NCI-H524 treated with DMSO at 0.1 percent for 48 hours (cell line): ENCODE measurements at places on chromosomes 6 and 20.

DNA sequence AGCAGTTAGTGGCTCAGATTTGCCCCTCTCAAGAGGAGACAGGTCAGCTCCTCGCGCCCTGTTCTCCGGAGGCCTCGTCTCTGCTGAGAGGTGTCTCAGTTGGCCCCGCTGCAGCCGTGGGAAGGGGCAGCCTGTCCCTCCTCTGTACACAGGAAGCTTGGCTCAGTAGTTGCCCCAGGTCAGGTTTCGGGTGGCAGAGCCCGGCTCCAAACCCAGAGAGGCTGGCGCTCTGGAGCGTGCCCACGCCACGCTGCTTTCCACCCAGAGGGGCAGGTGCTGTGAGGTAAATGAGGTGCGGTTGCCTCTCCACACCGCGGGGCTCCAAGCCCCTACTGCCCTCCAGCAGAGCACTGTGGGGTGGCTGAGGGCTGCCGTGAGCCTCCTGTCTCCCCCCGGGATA, 16.0 kb downstream of the DYNLT1 start:
- DNase-seq = no peak

GRCh38 chr20:62511300-62511914, 35.6 kb upstream of the GATA5 start:
- no peak for DNase-seq

GRCh38 chr6:12298995-12299394, 8.8 kb downstream of the EDN1 start:
- DNase-seq = no peak

DNA sequence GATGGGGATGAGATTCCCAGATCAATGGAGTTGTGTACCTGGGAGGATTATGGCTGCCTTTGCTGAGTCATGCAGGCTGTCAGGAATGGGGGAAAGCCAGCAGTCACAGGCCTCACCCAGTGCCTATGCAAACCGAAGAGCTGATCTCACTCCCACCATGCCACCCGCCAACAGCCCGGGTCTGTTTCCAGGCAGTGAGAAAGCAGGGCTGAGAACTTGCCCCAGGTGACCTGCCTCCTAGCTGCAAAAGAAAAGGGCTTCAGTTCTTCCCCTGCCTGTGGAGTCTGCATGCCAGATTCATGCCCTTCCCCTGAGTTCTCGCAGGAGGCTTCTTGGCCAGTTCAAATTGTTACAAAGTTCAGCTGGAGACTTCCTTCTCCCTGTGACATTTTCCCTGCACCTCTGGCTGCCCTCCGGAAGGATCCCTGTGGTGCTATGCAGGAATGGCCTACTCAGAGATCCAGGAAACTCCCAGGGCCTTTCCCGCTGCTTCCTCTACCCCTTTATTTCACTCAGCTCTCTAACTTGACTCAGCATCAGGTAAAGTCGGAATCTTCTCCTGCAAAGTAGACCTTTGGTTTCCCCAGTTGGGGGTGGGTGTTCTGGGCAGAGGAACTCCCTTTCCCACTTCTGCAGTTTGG, 71.5 kb upstream of the B3GAT2 start:
- no peak for DNase-seq

GRCh38 chr6:23647045-23647444, 479.0 kb upstream of the NRSN1 start:
- no peak for DNase-seq

DNA sequence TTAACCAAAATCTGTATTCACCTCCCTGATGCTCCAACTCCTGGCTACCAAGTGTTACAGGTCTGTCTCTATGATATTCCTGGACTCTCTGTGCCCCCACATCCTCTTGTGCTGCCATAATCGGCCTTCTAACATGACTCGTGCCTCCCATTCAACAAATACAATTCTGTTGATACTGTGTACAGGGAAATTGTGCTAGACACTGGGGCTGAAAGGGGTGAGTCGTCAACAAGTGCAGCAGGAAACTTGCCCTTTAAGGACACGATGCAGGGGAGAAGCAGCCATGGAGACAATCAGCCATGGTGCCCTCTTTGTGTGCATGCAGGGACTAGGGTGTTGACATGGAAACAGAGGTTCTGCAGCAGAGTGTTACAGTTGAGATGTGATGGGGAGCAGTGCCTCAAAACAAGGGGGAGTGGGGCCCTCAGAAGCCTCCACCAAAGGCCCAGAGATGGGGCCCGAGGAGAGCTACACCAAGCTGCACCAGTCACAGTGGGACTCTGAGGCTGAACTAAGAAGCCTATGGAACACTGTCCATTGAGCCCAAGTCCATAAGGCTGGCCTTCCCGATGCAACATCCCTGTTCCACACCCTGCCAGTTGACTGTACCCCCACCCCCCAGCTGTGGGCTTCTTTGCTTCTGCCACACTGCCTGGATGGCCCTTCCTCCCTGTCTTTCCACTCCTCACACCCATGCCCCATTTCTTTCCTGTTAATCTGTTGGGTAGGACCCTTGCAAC, 3.1 kb downstream of the PCED1A start:
- DNase-seq = no peak

- DNase-seq = no peak
Measured at GRCh38 chr20:32463642-32464400, 105.7 kb downstream of the ASXL1 start.

DNA sequence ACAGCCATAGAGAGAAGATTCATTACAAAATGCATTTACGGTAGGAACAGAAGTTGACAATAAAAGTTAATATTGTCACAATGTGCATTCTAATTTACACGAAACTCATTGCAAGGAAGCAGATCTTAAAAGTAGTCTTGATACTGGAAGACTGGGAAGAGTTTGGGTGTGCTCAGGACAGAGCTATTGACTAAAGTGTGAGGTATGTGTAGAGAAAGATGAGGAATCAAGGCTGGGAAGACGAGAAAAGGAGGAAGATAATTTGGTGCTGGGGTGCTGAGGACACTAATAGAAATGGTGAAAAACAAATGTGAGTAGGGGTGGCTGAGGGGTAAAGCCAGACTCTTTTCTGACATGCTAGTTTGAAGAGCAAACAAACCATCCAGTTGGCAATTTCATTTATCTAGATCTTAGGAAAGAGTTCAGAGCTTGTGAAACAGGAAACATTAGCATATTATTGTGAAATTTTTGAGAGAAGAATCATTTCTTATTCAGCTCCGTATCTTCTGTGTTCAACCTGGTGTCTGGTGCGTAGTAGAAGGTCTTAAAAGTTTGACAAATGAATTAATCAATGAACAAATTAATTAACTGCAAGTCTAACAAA, 72.7 kb downstream of the ELOVL4 start:
- DNase-seq = no peak

DNA sequence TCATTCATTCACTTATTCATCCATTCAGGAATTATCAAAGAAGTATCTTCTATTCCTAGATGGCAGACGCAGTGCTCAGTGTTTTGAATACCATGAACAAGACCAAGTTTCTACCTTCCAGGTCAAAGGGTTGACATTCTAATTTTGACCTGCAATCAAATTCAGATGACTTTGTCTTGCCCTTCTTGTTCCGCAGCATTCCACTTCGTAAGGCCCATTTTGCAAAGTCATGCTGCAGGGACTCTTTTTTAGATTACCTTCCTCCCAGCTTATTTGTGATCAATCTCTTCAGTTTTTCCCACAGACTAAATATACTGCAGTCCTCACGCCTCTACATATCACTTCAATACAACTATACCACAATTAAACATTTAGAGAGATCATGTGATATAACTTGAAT, 7.1 kb upstream of the TAAR1 start:
- no peak for DNase-seq

DNA sequence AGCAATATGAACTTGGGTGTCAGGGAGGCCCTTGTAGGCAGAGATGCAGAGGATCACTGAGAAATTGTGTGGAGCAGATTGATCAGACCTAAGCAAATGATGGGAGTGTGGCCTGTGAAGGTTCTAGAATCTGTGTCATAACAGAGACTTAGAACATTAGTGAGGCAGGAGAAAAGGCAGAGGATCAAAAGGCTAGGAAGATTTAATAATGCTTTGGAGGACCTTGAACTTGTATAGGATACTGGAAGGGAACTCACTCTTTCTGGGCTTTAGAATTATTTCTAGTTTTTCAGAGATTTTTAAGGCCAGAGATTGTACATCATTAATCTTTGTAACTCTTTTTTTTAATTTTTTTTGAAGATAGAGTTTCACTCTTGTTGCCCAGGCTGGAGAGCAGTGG, at the start of gene TSBP1:
TSS of gene TSBP1 (minus strand) at position 101 of the 400 bp plus-strand sequence. CDS start 197 bp downstream, outside the sequence.
- no peak for DNase-seq

GRCh38 chr20:10322073-10323012, 103.7 kb downstream of the SNAP25 start:
- DNase-seq = no peak

- DNase-seq = no peak
Measured at GRCh38 chr6:105458084-105458483, 55.2 kb upstream of the PREP start.

- DNase-seq = no peak
Measured at GRCh38 chr6:38407192-38407591, 232.5 kb downstream of the BTBD9 start.

DNA sequence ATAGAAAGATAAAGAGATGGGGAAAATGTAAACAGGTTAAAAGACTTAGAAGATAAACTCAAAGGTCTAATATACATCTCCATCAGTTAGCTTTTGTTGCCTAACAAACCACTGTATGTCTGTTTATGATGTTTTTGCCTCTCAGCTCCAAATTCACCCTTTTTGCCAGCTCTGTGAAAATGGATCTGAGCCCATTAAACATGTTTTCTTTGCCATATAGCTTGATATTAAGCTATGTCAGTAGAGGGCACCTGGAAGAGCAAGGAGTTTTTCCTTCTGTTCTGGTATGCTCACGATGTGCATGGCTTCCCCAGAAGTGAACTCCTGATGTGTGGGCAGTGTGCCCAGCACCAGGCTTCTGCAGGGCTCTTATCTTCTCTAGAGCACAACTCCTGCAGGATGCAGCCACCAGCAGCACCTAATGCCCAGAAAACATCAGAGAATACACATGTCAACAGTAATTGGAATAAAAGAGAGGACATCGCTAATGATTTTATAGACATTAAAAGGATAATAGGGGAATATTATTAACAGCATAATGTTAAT, 14.6 kb upstream of the SNX9 start:
- DNase-seq = no peak

DNA sequence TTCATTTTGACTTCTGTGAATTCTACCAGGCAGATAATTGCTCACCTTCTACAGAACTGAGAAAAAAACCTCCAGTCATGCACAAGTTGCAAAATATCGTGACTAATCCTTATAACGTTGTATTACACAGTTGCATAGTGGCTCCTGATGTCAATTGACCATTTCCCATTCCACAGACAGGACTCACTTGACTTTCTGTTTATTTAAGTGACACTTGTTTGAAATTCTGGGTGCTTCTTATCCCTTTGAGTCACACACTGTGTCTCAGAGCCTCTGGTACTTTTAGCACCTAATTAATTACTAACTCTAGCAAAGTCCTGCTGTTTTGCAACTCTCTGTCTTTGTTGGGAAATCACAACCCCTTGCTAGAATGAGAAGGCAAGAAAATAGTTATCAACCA, 16.2 kb upstream of the RSPO3 start:
- no peak for DNase-seq

GRCh38 chr20:4925842-4926530, 75.3 kb downstream of the SLC23A2 start:
- no peak for DNase-seq

GRCh38 chr6:6486595-6486994, 101.9 kb upstream of the LY86 start:
- no peak for DNase-seq

- peak; percentile 97 for DNase-seq
Measured at GRCh38 chr20:577167-577791, 32.8 kb downstream of the TCF15 start.

DNA sequence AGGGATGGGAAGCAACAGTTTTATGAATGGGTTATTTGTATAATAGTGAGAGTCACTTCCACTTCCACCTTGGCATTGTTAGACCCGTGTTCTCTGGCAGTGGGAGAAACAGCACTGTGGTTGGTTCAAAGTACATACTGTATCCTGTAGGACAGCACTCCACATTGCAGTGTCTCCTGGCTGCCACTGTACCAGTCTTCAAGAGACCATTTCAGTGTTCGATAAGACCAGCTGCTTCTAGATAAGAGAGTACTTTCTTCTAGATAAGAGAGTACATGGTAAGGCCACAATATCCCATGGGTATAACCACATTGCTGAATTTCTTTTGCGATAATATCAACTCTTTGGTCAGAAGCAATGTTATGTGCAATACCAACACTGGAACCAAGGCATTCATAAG, 28.8 kb downstream of the FITM2 start:
- DNase-seq = no peak

- no peak for DNase-seq
Measured at GRCh38 chr6:105995391-105995865, 90.7 kb upstream of the PRDM1 start.

GRCh38 chr6:28489366-28490204, 26.0 kb downstream of the GPX6 start:
- DNase-seq = peak; percentile 45

DNA sequence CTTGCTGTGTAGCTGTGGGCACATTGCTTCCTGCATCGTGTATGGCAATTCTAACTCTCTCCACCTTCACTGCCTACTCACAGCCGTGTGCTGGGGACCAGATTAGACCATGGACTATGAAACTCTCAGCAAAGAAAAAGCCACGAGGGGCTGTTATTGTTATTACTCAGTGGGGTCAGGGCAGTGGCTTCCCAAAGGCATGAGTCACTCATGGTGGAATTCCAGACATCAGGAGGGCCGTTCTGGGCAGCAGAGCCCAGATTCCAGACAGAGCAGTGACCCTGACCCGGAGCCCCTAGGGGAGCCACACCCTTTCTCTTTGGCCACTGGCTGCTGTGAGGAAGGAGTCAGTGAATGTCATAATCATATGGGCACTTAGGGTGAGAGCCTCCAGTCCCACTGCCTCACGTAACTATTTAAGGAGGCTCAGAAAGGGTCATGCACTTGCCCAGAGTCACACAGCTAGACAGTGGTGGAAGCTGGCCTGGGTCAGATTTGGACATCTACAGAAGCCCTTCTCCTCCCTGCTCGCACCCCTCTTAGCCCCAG, 22.2 kb upstream of the CCN5 start:
- no peak for DNase-seq

DNA sequence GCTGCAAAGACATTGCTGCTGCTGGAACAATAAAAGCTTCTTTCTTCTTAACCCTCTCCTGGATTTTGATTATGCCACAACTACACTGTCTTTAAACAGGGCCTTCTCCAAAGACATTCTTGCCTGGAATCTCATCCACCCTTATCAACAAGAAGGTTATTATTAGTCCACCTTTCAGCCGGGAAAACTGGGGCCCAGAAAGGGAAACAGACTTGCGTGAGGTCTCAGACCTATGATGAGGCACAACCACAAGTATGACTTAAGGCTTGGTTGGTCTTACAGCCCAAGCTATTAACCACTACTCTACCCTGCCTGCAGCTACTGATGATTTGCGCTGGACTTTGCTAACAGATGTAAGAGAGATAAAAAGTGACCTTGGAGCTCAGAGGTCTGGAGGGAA, 62.8 kb upstream of the CTNNBL1 start:
- DNase-seq = no peak
